ENCODE measurements at places on chromosomes 12 and 14. TPM values are rescaled to one million over a fixed set of nuclear protein-coding genes. Genes with fewer than 3 reads are reported as not detected.

Gene KRT72
- total RNA-seq = not detected

Gene PLXNC1
- total RNA-seq = 9.8 TPM

Gene STYK1
- 0.33 TPM for total RNA-seq

Gene PTGDR
- 0.79 TPM for total RNA-seq

DNA sequence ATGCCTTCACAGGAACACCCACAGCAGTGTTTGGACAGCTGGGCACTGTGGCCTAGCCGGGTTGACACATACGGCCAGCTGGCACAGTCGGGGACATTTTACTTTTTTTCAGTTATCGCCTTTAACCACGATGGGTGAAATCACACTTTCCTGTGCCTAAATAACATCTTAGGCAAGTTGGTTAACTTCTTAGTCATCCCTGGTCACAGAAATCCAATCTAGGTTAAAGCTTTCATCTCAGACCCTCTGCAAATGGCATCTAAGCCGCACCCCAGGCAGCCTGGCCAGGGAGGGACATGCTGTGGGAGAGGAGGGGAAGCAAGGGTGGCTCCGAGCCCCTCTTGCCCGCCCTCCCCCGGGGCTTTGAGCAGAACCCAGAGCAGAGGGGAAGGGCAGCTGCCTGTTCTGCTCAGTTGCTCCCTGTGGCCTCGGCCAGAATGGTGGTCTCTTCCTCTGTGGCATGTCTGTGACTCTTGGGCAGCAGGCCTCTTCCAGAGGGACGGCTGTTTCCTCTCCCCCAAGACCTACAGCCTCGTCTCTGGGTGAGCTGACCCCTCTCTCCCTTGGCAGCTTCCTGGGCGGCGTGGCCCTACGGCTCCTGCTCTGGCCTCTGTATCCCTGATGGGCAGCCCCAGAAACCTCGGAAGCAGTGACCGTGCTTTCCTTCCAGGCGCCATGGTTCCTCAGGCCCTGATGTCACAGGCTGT is 85.4 kb upstream of the DYNC1H1 start:
- H3K27ac ChIP-seq = no peak overlapping the region
- H3K4me3 ChIP-seq = no peak overlapping the region
- peaks cover 6% of the 10 kb centered on the region for H3K4me1 ChIP-seq
- no peaks in the 10 kb centered on the region for H3K27me3 ChIP-seq

GRCh38 chr14:34060651-34060999 is 109.8 kb upstream of the EGLN3 start:
- H3K27ac ChIP-seq = peak overlapping the region; percentile 63
- no peaks in the 10 kb centered on the region for H3K4me1 ChIP-seq
- DNase-seq = no peak
- H3K27me3 ChIP-seq = no peaks in the 10 kb centered on the region
- H3K4me3 ChIP-seq = peak overlapping the region; percentile 50
- H3K36me3 ChIP-seq = no peaks in the 10 kb centered on the region

DNA sequence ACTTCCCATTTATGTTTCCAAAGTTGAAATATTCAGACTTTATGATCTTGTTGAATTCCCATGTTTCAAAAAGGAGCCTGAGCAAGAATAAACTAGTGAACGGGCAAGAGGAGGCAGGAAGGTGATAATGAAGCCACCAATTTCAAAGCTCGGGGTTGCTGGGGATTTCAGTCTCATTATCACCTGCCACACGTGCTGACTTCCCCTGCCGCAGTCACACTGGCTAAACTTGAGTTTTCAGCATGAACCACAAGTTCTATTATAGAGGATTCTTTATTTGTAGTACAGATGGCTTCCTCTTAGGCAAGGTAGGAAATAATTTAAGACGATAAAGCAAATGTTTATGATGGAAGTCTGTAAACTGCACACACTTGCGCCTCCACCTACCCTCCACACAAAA is 18.1 kb upstream of the DIABLO start:
- no peaks in the 10 kb centered on the region for H3K4me1 ChIP-seq
- H3K27me3 ChIP-seq = no peaks in the 10 kb centered on the region
- H3K27ac ChIP-seq = no peak overlapping the region
- H3K4me3 ChIP-seq = no peak overlapping the region
- no peaks in the 10 kb centered on the region for H3K36me3 ChIP-seq

DNA sequence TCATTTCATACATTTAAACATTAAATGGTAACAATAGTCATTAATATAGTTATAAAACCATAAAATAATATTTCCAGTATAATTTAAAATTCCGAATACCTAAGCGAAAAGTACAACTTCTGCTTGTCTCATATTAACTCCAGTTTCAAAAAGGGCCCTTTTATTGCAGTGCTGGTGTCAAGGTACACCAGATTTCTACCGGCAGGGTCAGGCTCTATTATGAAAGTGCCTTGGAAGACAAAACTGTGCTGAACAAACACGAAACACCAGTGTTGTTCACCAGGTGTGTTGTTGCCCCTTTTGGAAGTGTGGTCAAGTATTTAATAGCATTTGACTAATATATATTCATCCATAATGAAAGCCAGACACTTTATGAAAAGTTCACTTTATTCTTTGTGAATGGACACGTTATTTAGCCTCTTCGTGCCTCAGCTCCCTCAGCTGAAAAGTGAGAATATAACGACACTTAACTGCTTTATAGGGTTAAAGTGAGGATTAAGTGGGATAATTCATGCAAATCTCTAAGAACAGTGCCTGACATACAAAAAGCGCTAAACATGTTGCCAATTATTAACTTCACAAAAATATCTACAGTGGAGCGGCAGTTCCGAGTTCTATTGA is 20.3 kb upstream of the GNS start:
- no peak overlapping the region for H3K4me3 ChIP-seq
- peaks cover 1% of the 10 kb centered on the region for H3K4me1 ChIP-seq
- DNase-seq = no peak

GRCh38 chr14:29636870-29637269 is 290.8 kb downstream of the PRKD1 start:
- H3K36me3 ChIP-seq = no peaks in the 10 kb centered on the region
- no peak overlapping the region for H3K4me3 ChIP-seq
- H3K4me1 ChIP-seq = no peaks in the 10 kb centered on the region
- no peaks in the 10 kb centered on the region for H3K27me3 ChIP-seq

DNA sequence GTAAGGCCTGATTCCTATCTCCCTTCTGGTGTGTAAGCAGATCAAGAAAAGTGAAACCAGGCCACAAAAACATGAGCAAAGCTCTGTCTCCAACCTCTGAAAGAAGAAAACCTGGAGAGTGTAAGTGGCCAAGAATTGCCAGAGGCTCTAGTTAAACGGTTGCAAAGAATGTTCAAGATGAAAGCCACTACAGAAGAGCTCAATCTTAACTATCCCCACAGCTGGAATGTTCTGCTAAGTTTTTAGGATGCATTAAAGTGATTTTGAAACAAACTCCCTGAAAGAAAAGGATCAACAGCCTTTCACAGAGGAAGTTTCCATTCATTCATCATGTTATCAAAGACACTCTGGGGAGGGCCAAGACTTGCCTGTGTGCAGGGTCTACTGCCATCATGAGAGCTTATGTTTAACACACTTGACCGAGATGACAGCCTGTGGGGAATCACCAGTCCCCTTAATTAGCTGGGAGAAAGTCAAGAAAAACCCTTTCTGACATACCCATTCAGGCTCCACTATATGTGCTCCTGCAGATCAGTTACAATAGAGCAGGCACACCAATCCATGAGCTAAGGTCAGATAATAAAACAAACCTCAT is 128.0 kb upstream of the OVCH1 start:
- peaks cover 2% of the 10 kb centered on the region for H3K4me1 ChIP-seq
- no peaks in the 10 kb centered on the region for H3K27me3 ChIP-seq
- no peak overlapping the region for H3K27ac ChIP-seq
- H3K4me3 ChIP-seq = no peak overlapping the region
- H3K36me3 ChIP-seq = no peaks in the 10 kb centered on the region

DNA sequence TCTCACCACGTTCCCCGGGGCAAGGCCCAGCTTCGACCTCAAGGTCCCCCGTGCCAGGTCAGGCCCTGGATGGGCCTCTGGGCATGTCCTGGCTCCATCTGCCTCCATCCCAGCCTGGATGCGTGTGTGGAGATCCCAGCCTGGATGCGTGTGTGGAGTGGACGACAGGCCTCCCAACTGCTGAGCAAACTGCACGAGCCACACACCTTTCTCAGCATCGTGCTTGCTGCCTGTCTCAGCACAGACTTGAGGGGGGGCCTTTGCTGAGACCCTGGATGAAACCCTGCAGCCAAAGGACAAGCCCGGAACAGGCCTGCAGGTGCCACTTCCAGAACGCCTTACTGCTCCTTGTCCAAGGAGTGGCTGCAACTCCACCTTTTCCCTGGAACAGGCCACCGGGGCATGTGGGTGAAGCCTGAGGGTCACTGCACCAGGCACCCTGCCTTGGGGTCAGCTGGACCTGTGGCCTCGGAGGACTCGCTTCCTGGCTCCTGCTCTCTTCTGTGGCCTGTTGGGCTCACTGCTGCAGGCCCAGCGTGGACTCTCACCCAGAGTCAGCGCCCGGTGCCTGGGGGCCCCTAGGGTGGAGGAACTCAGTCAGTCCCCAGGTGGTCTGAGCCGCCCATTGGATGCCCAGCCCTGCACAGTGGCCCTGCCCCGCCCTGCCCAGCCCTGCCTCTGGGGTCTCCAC is 176.0 kb downstream of the KIF26A start:
- H3K4me1 ChIP-seq = no peaks in the 10 kb centered on the region
- DNase-seq = peak; percentile 22
- no peak overlapping the region for H3K27ac ChIP-seq
- H3K27me3 ChIP-seq = no peaks in the 10 kb centered on the region
- H3K36me3 ChIP-seq = no peaks in the 10 kb centered on the region
- no peak overlapping the region for H3K4me3 ChIP-seq

GRCh38 chr14:90444077-90444696 is 47.4 kb downstream of the CALM1 start:
- no peaks in the 10 kb centered on the region for H3K36me3 ChIP-seq
- no peak for DNase-seq
- no peaks in the 10 kb centered on the region for H3K4me1 ChIP-seq

DNA sequence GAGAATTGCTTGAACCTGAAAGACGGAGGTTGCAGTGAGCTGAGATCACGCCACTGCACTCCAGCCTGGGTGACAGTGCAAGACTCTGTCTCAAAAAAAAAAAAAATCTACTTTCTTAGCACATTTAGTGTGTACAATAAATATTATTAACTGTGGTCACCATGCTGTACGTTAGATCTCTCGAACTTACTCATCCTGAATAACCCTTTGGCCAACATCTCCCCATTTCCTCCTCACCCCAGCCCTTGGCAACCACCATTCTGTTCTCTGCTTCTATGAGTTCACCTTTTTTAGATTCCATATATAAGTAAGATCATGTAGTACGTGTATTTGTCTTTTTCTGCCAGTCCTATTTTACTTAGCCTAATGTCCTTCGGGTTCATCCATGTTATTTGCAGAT is 13.4 kb downstream of the FUT8 start:
- no peaks in the 10 kb centered on the region for H3K36me3 ChIP-seq
- H3K27me3 ChIP-seq = no peaks in the 10 kb centered on the region
- no peak for DNase-seq

DNA sequence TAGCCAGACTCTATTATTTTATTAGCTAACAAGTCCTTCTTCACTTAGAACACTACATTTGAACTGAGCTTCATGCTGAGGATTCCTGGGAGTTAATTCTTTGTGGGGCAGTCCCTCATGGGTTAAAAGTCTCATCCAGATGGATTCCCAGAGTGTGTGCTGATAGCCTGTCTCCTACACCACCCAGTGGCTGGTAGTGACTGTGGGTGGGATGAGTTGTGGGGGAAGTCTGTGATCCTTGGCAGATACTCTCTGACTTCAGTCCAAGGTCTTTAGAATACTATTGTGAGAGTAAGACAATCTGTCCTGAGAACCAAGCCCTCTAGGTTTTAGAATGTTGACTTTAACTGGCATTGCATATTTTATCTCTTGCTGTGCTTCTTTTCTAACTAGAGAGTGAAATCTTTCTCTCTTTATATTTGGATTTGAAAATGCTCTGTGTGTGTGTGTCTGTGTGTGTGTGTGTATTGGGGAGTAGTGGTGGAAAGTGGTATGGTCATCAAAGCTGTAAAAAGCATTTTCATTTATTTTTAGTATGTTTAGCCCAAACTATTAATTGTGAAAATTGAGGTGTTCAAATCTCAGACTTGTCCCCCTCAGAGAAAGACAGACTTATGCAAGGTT is 37.3 kb downstream of the AKAP6 start:
- no peaks in the 10 kb centered on the region for H3K27me3 ChIP-seq
- no peak overlapping the region for H3K27ac ChIP-seq
- H3K36me3 ChIP-seq = no peaks in the 10 kb centered on the region
- no peak overlapping the region for H3K4me3 ChIP-seq
- peaks cover 9% of the 10 kb centered on the region for H3K4me1 ChIP-seq

- H3K27me3 ChIP-seq = no peaks in the 10 kb centered on the region
- H3K4me1 ChIP-seq = no peaks in the 10 kb centered on the region
- H3K4me3 ChIP-seq = no peak overlapping the region
- no peaks in the 10 kb centered on the region for H3K36me3 ChIP-seq
- H3K27ac ChIP-seq = no peak overlapping the region
Measured at GRCh38 chr14:74326369-74327152, 21.7 kb upstream of the VRTN start.

DNA sequence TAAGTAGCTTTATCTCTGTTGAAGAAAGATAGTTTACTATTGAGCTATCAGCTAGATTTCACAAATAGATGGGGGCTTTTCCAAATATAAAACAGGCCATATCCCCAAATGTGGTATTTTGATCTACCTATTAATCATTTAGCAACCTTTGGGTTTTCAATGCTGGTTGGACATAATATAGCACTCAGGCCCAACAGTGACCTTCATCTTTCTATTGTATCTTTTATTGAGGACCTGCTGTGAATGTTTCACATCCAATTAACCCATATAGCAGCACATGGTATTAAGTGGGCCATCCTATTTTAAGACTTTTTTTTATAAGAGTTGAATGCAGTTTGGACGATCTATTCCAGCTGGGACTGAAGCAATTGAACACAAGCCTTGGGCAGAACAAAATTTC is 10.0 kb upstream of the NR1H4 start:
- H3K4me1 ChIP-seq = peaks cover 2% of the 10 kb centered on the region
- no peaks in the 10 kb centered on the region for H3K36me3 ChIP-seq
- DNase-seq = no peak
- H3K27me3 ChIP-seq = no peaks in the 10 kb centered on the region

GRCh38 chr12:60071759-60072191 is 475.9 kb downstream of the SLC16A7 start:
- H3K27me3 ChIP-seq = no peaks in the 10 kb centered on the region
- DNase-seq = no peak
- no peaks in the 10 kb centered on the region for H3K36me3 ChIP-seq
- no peak overlapping the region for H3K4me3 ChIP-seq
- H3K4me1 ChIP-seq = no peaks in the 10 kb centered on the region
- H3K27ac ChIP-seq = no peak overlapping the region
